Dorsolateral prefrontal cortex (tissue), 122 donors: ENCODE measurements at places on chromosomes 12 and 14. TPM values are rescaled to one million over a fixed set of nuclear protein-coding genes. Genes with fewer than 3 reads are reported as not detected.

The PTPN6 gene
- 14.1 TPM for total RNA-seq

The CAPRIN2 gene
- 77.0 TPM for total RNA-seq

The DTX1 gene
- total RNA-seq: 49.2 TPM

The SYNDIG1L gene
- 2.4 TPM for total RNA-seq

The CCDC197 gene
- total RNA-seq: not detected
